Activated CD4-positive, alpha-beta T cell treated with anti-CD3 and anti-CD28 coated beads, Interleukin-2, amount 50 U/mL, for 4 hours (primary cell): ENCODE measurements at places on chromosomes 6 and 20.

DNA sequence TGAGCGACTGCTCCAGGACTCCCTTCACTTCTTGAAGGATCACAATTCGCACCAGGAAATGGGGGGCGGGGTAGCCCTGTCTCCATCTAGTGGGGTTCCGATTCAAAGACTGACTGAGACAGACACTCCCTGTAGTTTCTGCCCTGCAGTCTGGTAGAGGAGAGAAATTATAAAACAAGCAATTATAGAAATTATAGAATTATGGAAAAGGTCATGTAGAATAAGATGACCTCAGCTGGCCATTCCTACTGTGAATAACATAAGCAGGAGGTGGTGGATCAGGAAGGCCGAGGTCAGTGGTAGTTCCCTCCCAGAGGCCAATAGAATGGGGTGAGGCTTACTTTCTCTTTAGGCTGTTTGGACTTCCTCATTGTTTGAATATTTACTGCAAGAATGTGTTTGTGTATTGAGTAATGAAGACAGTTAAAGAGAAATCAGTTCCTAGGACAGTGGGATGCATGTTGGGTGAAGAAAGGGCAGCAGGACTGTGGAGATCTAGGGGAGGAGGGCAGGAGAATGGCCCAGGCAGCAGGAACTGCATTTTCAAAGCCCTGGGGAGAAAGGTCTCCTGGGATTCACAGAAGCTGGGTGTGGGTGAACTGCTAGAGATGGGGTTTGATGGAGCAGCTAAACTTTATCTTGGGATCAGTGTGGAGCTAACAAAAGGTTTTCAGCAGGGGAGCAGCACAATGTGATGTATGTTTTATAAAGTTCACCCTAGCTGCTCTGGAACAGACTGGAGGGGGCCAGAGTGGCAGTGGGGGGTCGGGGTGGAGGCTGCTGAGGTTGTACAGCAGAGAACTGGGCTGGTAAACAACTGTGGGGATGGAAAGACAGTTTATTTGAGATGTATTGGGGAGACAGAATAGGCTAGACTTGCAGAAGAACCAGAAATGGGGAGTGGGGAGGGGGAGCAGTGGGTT lies 2.1 kb downstream of the ZNF341 start:
- DNase-seq: no peak

DNA sequence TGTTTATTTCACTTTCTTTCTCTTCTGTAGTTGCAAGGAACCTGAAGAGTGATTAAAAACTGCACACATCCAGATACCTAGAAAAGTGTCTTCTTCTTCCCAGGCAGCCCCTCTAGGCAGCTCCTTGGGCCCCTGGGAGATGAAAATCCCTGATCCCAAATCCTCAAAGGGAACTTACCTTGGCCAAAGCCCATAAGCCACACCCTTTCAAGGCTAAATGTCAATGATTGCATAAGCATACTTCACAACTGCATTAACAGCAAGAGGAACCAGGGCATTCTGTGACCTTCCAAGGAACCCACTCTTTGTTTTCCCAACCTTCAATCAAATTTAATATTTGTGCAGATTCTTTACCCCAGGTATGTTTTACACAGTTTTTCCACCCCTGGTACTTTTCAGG lies 4.4 kb upstream of the HMGN3 start:
- no peak for DNase-seq

GRCh38 chr6:137415127-137415833 lies 78.9 kb downstream of the OLIG3 start:
- DNase-seq: peak; percentile 56

GRCh38 chr6:124027392-124027791 lies 223.7 kb downstream of the NKAIN2 start:
- DNase-seq: no peak

- no peak for DNase-seq
These were observed 23.2 kb upstream of the DAAM2 start for GRCh38 chr6:39769012-39769411.

DNA sequence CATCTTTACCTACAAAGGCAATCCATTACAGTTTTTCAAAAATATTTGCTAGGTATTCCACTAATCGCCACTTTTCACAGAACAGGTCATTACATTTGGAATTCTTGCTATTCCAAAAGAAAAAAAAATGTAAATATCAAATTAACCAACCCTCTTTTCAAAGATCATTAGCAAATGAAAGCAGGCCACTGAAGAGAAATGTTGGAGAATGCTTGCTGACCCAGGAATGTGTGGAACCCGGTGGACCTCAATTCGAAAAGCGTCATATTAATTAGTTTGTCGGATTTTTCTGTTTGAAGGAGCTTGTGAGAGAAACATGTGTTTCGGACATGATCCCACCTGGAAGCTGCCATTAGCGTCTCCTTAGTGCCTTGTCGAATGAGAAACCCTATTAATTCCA lies 27.9 kb upstream of the SERPINB9 start:
- DNase-seq: no peak

DNA sequence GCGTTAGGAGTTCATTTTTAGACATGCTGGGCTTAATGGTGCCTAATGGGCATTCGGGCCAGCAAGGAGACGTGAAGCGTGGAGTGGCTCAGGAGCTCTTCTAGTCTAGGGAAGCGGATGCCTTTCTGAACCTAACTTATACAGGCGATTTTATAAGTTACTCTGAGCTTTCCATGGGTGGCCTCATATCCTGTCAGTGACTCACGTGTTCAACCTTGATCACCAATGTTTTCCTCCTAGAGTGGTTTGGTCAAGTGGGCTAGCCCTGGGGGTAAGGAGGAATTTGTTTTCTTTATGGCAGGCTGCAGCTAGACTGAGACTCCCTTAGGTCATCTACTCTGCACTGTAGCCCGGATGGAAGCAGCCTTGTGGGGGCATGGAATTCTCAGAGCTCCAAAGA lies 52.1 kb downstream of the PLAGL1 start:
- no peak for DNase-seq

GRCh38 chr6:139262519-139263300 lies 29.1 kb downstream of the TXLNB start:
- no peak for DNase-seq

- DNase-seq: no peak
These were observed 8.5 kb downstream of the SMPDL3A start for GRCh38 chr6:122797537-122797936.

GRCh38 chr6:1679031-1679687 lies 69.4 kb downstream of the FOXC1 start:
- DNase-seq: no peak

GRCh38 chr20:39877788-39878187 lies 811.2 kb downstream of the MAFB start:
- DNase-seq: no peak

- DNase-seq: no peak
These were observed 13.9 kb downstream of the PMEPA1 start for GRCh38 chr20:57695940-57696339.

- no peak for DNase-seq
These were observed 384.3 kb downstream of the CDC5L start for GRCh38 chr6:44771647-44772415.
